ENCODE measurements at places on chromosomes 4 and X.
A peak's percentile ranks its signal among the peaks of the same experiment; 100 is the strongest.

GRCh38 chr4:137823007-137823406 is 290.7 kb upstream of the PCDH18 start:
- DNase-seq: no peak

DNA sequence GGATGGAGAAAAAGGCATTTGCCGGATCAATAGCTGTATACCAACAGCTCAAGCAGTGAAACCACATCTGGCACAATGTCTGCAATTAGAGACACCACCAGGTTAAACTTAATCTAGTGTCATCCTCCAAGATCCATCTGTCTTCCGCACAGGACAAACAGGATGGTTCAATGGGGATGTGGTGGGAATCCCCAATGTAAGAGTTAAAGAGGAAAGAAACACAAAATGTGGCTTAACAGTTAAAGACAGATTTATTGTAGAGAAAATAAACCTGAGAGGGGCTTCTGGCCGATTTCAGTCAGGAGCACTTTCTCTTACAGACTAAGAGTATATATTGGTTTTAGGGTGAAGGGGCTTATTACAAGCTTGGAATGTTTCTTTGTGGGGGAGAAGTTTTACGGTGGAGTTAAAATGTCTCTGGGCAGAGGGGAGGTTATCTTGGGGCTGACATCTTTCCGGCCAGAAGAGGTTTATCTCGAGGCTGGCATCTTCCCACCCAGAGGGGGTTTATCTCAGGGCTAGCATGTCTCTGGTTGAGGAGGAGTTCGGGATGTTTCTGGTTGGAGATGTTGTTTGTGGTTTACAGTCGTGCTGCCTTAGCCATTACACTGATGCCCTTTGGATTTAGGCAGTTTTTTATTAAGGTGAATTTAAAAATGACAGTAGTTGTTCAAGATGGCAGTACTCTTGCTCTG is 61.7 kb downstream of the KANTR start:
- DNase-seq: no peak

- DNase-seq: no peak
These were observed 20.4 kb upstream of the CYP4V2 start for GRCh38 chr4:186170966-186171365.

GRCh38 chr4:101000496-101000895 is 346.8 kb downstream of the PPP3CA start:
- no peak for DNase-seq

GRCh38 chr4:12712648-12713339 is 771.3 kb downstream of the RAB28 start:
- no peak for DNase-seq

DNA sequence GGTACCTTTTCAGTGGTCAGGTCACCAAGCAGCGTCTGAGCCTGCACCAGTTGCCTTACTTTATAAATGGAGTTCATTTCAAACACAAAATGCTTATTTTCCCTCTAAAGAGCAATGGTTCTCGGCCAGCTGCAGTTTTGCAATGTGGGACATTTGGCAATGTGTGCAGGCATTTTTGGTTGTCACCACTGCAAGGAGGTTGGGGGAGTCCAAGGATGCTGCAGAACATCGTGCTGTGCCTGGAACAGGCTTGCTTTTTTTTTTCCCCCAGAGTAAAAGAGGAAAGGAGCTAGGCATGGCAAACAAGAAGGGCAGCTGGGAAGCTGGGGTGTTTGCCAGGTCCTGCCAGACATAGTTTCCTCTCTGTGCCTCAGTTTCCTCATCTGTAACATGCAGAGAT is 115.6 kb downstream of the GPR143 start:
- no peak for DNase-seq

DNA sequence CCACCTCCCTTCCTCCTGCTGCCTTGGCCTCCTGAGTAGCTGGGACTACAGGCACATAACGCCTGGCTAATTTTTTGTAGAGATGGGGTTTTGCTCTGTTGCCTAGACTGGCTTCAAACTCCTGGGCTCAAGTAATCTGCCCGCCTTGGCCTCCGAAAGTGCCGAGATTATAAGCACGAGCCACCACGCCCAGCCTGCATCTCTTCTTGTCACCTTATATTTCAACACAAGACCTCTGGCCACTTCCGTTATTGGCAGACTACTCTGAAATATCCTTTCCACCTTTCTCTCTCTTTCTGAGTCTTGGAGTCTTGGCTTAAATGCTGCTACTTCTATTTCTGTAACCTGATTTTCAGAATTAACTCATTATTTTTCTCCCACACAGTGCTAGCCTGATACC is 5.6 kb downstream of the KIAA0232 start:
- DNase-seq: peak; percentile 16

DNA sequence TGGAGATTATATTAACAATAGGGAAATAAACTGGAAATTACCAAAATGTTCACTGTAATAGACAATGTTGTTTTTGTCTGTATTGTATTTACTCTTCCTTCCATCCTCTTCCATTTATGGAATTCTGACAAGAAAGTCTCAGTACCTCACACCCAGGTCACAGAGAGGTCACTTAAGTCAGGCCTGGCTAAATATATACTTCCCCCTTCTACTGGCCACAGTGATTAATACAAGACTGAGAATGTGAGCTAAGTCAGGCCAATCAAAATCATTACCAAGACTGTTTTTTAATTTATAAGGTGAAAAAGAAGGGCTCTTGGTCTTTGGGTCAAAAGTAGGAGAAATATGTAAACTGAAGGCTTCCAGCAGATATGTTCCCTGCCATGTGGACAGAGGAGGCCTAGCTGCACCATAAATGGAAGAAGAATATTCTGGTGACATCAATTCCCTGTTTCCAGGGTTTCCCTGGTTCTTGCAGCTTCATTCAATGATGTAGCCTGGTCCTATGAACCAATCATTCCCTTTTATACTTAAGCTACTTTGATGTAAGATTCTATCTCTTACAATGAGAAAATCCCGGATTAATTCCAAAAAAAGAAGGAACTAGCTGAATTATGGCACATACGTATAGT is 64.3 kb downstream of the LRBA start:
- DNase-seq: no peak

DNA sequence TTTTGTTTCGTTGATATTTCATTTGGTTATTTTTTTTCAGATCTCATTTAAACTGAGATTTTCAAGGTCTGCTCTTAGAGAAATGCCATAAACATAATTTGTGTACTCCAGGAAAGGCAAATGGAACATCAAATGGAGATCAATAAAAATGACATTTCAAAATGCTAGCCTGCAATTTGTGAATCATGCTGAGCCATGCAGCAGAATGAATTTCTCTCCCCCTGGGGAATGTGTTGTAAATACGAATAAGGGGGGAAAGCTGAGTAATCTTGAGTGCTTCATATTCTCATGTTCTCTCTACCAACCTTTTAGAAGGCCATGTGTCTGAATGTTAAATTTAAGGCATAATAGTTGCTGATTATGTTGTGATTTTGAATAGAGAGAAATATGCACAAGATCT is 7.8 kb downstream of the ZCCHC4 start:
- DNase-seq: no peak

DNA sequence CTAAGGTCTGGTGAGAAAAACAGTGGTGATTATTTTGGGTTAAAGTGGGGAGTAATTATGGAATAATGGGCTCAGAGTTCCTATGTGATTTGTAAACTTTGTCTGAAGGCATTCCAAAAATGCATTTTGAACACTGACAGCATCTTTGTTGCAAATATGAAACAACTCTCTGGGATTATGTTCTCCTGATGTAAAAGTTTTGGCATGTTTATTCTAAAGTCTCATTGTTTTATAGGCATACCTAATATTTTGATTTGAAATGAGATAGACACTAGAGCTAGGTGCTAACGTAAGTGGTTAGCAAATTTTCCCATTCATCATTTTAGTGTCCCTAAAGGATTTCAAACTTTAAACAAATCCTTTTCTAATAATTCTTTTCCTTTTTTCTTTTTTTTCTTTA is 140.9 kb upstream of the ANXA3 start:
- no peak for DNase-seq

DNA sequence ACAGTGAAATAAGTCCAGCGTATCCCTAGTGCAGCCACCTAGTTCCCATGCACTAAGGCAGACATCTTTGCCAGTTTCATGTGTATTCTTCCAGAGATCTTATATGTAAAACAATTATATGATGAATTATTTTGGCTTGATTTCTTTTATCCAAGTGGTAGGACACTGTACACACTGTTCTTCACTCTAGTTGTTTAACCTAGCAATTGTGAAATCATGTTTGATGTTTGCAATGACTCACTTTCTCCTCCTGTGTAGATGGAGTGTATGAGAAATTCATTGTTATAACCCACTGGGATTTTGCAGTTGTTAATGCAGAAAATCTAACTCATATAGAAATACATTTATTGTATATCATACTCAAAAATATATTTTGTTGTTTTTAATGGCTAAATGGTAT is 17.5 kb upstream of the TBC1D1 start:
- no peak for DNase-seq

- no peak for DNase-seq
These were observed 37.6 kb upstream of the HPGD start for GRCh38 chr4:174559894-174560293.
